Smooth muscle cell of trachea (primary cell): ENCODE measurements at places on chromosomes 16 and 17. TPM values are rescaled to one million over a fixed set of nuclear protein-coding genes. Genes with fewer than 3 reads are reported as not detected.

ANKRD13B gene
- total RNA-seq, result 7.0 and 19.5 TPM in 2 replicates

HOXB4 gene
- 2.9 and 5.8 TPM in 2 replicates for total RNA-seq

GRIN2A gene
- under 0.01 and 0.33 TPM in 2 replicates for total RNA-seq

CBFA2T3 gene
- 0.17 TPM in 1 of 2 replicates, not detected in the other for total RNA-seq

KRT222 gene
- not detected in 2 replicates for total RNA-seq

GPR179 gene
- total RNA-seq, result under 0.01 and 0.17 TPM in 2 replicates

DCXR gene
- total RNA-seq, result 52.3 and 70.0 TPM in 2 replicates

DNAI2 gene
- not detected in 2 replicates for total RNA-seq

CTRL gene
- total RNA-seq, result 0.33 and 0.44 TPM in 2 replicates

KRT15 gene
- total RNA-seq, result 0.66 and 2.9 TPM in 2 replicates

TNFSF13 gene
- 2.0 and 2.2 TPM in 2 replicates for total RNA-seq

ZCCHC14 gene
- 17.7 and 20.4 TPM in 2 replicates for total RNA-seq

PLEKHH3 gene
- total RNA-seq, result 22.3 and 28.7 TPM in 2 replicates

NLRC3 gene
- 0.15 and 0.17 TPM in 2 replicates for total RNA-seq

KRT31 gene
- total RNA-seq, result not detected in 2 replicates

KIFC3 gene
- total RNA-seq, result 30.4 and 38.0 TPM in 2 replicates

CCDC78 gene
- 1.6 and 3.8 TPM in 2 replicates for total RNA-seq

RAI1 gene
- 13.7 and 15.1 TPM in 2 replicates for total RNA-seq

TMIGD1 gene
- not detected in 2 replicates for total RNA-seq

KRTAP9-4 gene
- not detected in 2 replicates for total RNA-seq

RAB26 gene
- 1.2 and 2.9 TPM in 2 replicates for total RNA-seq

CD300A gene
- total RNA-seq, result 0.50 TPM in 1 of 2 replicates, not detected in the other

OR1F1 gene
- total RNA-seq, result not detected in 2 replicates

GAS7 gene
- total RNA-seq, result 8.3 and 8.4 TPM in 2 replicates

HS3ST3A1 gene
- 21.4 and 24.1 TPM in 2 replicates for total RNA-seq

NRN1L gene
- total RNA-seq, result 0.73 TPM in 1 of 2 replicates, not detected in the other

PRAC1 gene
- total RNA-seq, result not detected in 2 replicates

ATP6V0A1 gene
- 55.3 and 73.6 TPM in 2 replicates for total RNA-seq

HBA1 gene
- total RNA-seq, result not detected in 2 replicates

CSH1 gene
- total RNA-seq, result not detected in 2 replicates

CFAP97D1 gene
- total RNA-seq, result under 0.01 TPM in 1 of 2 replicates, not detected in the other

TOB1 gene
- total RNA-seq, result 24.1 and 24.6 TPM in 2 replicates

PLD6 gene
- 3.1 and 4.5 TPM in 2 replicates for total RNA-seq

SLC5A10 gene
- total RNA-seq, result not detected in 2 replicates

WNK4 gene
- total RNA-seq, result 0.29 and 0.33 TPM in 2 replicates

CDT1 gene
- 3.3 and 10.9 TPM in 2 replicates for total RNA-seq

TBC1D28 gene
- not detected in 2 replicates for total RNA-seq

AATK gene
- 0.15 and 0.66 TPM in 2 replicates for total RNA-seq

JPT1 gene
- total RNA-seq, result 55.7 and 168 TPM in 2 replicates

VTN gene
- total RNA-seq, result 0.33 TPM in 1 of 2 replicates, not detected in the other

FSCN2 gene
- 2.0 and 4.6 TPM in 2 replicates for total RNA-seq

WNT9B gene
- 0.44 TPM in 1 of 2 replicates, not detected in the other for total RNA-seq

NAGS gene
- 3.5 and 5.1 TPM in 2 replicates for total RNA-seq

ZFP1 gene
- total RNA-seq, result 14.2 and 14.7 TPM in 2 replicates

FOXF1 gene
- 21.8 and 39.0 TPM in 2 replicates for total RNA-seq

SRCIN1 gene
- total RNA-seq, result under 0.01 and 0.17 TPM in 2 replicates

SNAI3 gene
- 0.33 TPM in 1 of 2 replicates, not detected in the other for total RNA-seq

B3GNT9 gene
- total RNA-seq, result 55.6 and 102 TPM in 2 replicates

CRYM gene
- total RNA-seq, result 1.6 and 2.3 TPM in 2 replicates

KRTAP9-8 gene
- total RNA-seq, result not detected in 2 replicates

CCL5 gene
- 0.50 TPM in 1 of 2 replicates, not detected in the other for total RNA-seq

CD300E gene
- not detected in 2 replicates for total RNA-seq

CD300H gene
- not detected in 2 replicates for total RNA-seq

ZG16 gene
- total RNA-seq, result not detected in 2 replicates

HIRIP3 gene
- 5.8 and 11.8 TPM in 2 replicates for total RNA-seq

ACD gene
- total RNA-seq, result 15.4 and 16.7 TPM in 2 replicates
